ENCODE measurements at places on chromosomes 4 and X.

GRCh38 chrX:30971774-30972603 lies 82.9 kb upstream of the TAB3 start:
- DNase-seq: peak; percentile 39

- DNase-seq: no peak
These were observed 144.3 kb upstream of the PAQR3 start for GRCh38 chr4:79083406-79084010.

DNA sequence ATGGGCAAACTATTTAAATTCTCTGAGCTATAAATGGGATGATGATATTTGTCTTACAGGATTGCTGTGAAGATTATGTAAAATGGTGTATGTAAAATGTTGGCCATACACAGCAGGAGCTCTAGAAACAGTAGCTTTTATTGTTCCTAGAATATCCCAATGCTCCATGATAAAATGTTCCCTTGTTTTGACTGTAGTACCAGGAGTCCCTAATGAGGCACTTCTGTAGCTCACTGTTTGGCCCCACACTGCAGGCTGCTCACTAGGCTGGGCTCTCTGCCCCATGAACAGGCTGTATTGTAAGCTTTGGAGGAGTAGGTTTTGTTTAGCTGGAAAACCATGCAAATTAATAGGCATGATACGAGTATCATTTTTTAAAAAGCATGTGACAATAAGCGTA lies 3.3 kb upstream of the FGA start:
- DNase-seq: no peak

DNA sequence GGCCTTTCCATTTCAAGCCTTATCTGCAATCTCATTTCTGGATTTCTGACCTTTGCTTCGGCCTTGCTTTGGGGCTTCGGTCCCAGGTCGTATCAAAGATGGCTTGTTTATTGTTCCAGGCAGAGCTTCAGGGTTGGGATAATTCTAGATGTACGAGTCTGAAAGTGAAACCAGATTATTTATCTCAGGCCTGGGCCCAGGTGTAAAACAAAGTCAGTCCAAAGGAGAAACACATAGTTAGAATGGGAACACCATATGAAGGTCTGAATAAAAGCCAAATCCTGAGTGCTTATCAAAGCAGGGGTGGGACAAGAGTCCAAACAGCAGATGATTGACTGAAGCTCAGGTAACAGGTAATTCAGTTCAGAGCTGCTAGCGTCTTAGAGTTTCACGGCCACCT lies 17.1 kb downstream of the PRIMPOL start:
- no peak for DNase-seq

GRCh38 chr4:118353534-118354030 lies 779 bp upstream of the PRSS12 start:
- DNase-seq: no peak
